Epithelial cell of esophagus (primary cell): ENCODE measurements at places on chromosomes 1 and 21.

DNA sequence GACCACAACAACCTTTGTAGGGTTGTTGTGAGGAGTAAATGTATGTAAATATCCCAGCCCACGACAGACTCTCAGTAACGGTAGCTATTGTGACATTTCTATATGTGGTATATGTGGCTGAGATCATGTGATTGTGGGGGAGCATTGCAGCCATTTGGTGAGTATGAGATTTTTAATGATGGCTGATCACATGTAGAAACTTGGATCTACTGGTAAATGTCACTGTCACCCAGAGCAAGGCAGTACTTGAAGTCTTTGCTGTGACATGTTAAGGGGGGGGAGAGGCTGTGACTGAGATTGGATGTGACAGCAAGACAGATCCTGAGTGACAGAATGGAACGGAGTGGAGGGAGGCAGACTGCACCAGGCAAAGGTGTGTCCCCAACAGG lies 23.9 kb upstream of the MEF2D start:
- no peak for DNase-seq

- no peak for DNase-seq
Measured at GRCh38 chr1:87983841-87984240, 655.2 kb downstream of the LMO4 start.

GRCh38 chr1:58764294-58764978 lies 19.4 kb downstream of the JUN start:
- DNase-seq: peak; percentile 65

DNA sequence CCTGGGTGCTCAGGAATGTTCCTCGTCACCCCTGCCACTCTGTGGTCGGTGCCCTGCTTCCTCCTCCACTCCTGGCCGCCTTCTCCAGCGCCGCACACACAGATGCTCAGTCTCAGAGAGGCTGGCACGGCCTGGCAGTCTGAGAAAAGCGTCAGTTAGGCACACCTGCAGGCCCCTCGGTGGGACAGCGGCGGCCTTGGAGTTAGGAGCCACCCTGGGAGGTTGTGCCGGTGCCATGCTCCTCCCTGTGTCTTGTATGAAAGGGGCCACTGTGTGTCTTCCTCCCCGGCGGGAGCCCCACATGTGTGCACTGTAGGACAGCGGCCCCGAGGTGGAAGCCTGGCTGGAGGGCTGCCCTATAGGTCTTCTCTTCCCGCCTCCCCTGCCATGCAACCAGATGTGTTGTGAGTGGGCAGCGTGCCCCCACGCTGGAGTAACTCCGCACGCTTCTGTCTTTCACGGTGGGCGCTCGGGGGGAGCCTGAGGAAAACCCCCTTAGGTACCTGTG lies 145.2 kb downstream of the PGBD5 start:
- no peak for DNase-seq

- DNase-seq: peak; percentile 24
Measured at GRCh38 chr1:44500181-44501046, 95.4 kb downstream of the RNF220 start.
